Epithelial cell of proximal tubule (primary cell): ENCODE measurements at places on chromosomes 16 and 17.

GRCh38 chr17:38325221-38325851 lies 18.4 kb downstream of the GPR179 start:
- no peak for DNase-seq

DNA sequence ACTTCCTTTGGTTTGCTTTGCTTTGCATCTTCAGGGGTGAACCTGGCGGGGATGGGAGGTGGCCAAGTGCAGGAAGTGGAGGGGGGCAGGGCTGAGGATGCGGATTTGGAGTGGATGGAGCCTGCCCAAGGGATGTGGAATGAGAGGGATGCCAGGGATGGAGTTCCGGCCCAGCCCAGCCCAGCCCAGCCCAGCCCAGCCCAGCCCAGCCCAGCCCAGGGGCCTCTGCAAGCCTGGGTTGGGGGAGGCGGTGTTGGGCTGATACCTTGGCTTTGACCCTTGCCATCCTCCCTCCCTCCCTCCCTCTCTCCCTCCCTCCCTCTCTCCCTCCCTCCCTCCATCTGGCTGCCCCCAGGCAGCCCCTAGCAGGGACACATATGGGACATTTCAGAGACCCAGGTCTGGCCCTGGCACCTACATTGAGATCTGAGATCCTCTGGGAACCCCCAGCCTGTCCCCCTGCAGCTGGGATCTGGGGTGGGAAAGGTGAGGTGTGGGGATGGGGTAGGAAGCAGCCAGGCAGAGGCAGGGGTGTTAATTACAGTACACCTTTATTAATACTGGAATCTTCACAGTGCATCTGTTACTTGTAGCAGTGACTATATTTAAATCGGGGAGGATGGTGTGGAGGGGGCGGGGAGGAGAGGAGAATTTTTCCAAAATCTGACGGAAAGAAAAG lies 14.5 kb downstream of the IL34 start:
- no peak for DNase-seq

- no peak for DNase-seq
These were observed 3.6 kb downstream of the ACADVL start for GRCh38 chr17:7223375-7223774.

- no peak for DNase-seq
These were observed 4.6 kb upstream of the MVD start for GRCh38 chr16:88667461-88667860.

GRCh38 chr17:40251576-40251975 lies 32.5 kb downstream of the WIPF2 start:
- peak; percentile 64 for DNase-seq

- DNase-seq: peak; percentile 4
These were observed 59.7 kb downstream of the PLCG2 start for GRCh38 chr16:81838794-81839193.

GRCh38 chr16:64131423-64131822 lies 990.4 kb downstream of the CDH11 start:
- DNase-seq: no peak

- no peak for DNase-seq
These were observed 153.6 kb upstream of the TNRC6C start for GRCh38 chr17:77804796-77805426.

DNA sequence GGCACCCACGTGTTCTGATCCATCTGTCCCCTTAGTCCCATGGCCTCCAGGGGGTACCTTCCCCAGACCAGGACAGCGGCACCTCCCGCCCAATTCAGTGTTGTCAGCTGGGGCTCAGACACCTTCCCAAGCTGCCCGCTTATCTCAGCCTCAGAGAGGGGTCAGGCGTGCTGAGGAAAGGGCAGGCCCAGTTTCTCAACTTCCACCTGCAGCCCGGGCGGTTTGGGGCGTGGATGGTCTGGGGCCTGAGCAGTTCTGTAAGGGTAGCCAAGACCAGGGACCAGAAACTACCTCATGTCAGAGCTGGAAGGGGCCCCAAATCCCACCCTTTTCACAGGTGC lies 5.1 kb downstream of the PLCD3 start:
- DNase-seq: no peak

DNA sequence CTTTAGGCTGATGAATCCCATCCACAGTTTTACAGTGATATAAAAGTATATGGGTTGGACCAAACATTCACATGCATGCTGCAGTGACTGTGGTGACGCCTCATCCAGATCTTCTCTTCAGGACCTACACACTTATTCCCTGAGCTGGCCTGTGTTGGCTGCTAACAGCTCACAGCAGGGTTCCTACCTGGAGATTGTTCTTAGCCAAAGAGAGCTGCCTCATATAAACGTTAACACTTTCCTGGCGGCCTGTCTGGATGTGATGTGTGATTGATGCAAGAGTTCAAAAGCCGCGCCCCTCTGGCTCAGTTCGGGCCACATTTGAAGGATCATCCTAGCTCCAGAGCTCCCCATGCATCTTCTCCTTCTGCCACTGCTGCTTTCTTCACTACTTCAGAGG lies 93.0 kb upstream of the NETO2 start:
- no peak for DNase-seq

GRCh38 chr16:87012954-87013938 lies 303.9 kb downstream of the C16orf95 start:
- DNase-seq: no peak

DNA sequence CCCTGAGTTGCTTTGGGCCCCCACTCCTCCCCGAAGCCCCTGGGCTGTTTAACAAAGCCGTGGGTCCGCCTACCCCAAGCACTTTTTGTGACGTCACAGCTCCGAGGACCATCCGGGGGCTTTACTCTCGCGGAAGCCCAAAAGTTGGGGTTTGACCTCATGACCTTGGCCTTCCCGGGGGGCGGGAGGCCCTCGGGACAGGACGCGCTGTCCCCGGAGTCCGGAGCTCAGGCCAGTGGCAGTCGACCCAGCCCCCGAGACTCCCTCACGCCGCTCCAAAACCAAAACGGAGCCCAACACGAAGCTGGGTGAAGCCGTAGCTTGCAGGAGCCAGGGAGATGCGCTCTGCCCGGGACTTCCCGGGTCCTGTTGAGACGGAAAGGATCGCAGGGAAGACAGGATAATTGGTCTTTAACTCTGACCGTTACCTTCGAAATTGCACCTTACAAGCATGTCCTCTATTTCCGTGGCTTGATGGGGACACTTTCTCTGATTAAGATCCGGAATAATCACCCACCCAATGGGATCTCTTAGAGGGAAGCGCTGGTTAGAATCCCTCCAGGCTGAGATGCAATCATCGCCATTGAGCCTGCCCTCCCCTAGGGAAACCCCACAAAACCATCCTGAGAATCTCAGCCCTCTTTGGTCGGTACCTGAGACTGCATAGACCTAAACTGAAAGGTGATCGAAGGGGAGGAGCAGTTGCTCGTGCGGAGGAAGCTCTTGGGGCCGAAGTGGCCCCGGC lies 4.9 kb upstream of the SOX9 start:
- no peak for DNase-seq

GRCh38 chr17:63282455-63282854 lies 163.7 kb downstream of the CYB561 start:
- no peak for DNase-seq

GRCh38 chr17:2289878-2290478 lies 13.6 kb downstream of the SMG6 start:
- DNase-seq: no peak

GRCh38 chr17:49882434-49882833 lies 34.6 kb upstream of the TAC4 start:
- no peak for DNase-seq

- DNase-seq: no peak
These were observed 469 bp downstream of the GPRC5C start for GRCh38 chr17:74432424-74432690.

GRCh38 chr17:55314784-55315491 lies 50.2 kb downstream of the HLF start:
- DNase-seq: no peak

GRCh38 chr16:30996324-30996984 lies 11.4 kb downstream of the HSD3B7 start:
- no peak for DNase-seq

DNA sequence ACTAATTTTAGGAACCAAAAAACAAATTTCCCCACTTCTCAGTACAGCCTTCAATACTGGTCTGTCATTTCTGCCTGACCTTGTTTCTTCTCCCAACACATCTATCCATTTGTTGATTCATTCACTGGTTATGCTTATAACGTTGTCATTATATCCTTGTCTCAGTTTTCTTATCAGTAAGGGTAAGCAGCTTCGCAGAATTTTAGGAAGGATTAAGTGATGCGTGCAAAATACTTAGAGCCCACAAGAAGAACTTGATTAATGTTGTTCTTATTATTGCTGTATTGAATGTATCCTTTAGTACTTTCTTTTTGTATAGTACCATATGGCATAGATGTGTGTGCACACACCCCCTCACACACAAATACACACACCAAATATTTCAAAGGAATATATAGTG lies 403.5 kb upstream of the HSBP1 start:
- no peak for DNase-seq

- DNase-seq: no peak
These were observed 8.4 kb downstream of the CTU2 start for GRCh38 chr16:88714420-88715302.

GRCh38 chr16:30499284-30499683 lies 26.7 kb downstream of the ITGAL start:
- DNase-seq: no peak

DNA sequence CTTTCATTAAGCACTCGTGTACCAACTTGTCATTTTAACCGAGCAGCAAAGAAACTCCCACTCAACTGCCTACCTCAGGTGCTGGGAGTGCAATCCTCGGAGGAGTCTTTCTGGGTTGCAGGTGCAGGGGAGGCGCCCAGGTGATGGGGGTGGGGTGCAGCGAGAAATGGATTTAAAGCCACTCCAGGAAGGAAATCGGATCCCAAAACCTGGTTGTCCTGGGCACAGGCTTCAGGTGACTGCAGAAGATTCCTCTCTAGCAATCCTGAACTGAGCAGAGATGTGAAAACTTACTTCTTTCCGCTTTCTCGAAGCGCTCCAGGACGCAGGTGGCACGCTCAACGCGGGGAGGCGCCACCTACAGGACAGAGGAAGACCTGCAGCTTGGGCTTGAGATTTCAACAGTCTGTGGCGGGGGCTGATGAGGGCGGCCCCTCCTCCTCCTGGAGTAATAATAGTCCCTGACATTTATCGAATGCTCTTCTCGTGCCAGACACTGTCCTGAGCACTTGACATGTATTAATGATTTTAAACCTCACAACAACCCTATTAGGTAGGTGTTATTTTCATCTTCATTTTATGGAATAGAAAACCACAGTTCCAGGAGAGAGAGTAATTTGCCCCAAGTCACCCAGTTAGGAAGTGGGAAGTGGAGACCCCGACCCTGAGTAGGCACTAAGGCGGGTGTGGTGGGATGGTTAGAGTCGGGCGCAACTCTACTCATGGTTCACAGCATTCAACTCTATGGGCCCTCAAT lies 27.2 kb upstream of the SKAP1 start:
- no peak for DNase-seq

DNA sequence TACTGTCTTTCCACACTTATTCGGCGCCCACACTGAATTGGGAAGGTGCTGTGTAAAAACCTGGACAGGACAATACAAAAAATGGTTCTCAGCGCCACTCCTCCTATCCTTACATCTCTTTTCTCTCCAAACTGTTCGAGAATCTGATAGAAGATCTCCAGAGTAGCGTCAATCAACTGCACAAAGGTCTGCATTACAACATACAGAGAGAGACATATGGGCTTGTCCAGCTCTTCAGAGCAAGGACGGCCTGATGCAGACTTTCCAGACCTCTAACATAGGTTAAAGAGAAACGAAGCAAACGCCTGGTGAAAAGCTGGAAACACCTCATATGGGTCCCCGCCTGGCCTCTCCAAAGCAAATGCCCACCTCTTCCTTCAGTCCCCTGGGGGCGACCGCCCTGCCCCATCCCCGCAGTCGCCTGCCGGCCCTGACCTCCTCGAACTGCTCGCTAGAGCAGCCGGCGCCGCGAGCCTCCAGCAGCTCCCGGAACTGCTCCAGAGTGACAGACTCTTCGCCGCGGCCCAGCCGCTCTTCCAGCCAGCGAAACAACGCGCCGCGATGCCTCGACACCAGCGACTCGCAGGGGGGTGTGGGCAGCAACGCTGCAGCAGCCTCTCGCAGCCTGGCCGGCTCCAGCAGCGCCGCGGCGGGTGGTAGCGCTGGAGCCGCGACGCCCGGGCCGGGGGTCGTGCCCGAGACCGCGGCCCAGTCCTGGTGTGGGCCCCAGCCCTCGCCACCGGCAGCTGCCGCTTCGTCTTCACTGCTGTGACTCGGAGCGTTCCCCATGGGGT lies 526 bp downstream of the ZZEF1 start:
- DNase-seq: no peak

DNA sequence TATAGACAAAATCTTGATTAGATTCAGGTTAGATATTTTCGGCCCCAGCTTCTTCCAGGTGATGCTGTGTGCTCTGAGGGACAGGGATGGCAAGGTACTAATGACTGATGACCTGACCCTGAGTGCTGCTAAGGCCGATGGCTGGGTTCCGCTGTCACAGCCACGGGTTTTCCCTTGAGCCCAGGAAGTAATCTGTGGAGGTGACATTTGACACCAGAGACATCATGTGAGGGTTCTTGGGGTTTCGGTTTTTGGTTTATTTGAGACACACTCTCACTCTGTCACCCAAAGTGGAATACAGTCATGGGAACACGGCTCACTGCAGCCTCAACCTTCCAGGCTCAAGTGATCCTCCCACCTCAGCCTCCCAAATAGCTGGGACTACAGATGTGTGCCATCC lies 9.8 kb downstream of the OTOP3 start:
- no peak for DNase-seq

- no peak for DNase-seq
These were observed 492.2 kb upstream of the PSMD7 start for GRCh38 chr16:73804456-73804855.

- DNase-seq: no peak
These were observed 359.6 kb downstream of the SNX29 start for GRCh38 chr16:12336141-12336540.

- DNase-seq: no peak
These were observed 75.5 kb upstream of the CLEC3A start for GRCh38 chr16:77946823-77947222.

GRCh38 chr16:25256695-25257469 lies 763 bp downstream of the ZKSCAN2 start:
- no peak for DNase-seq

DNA sequence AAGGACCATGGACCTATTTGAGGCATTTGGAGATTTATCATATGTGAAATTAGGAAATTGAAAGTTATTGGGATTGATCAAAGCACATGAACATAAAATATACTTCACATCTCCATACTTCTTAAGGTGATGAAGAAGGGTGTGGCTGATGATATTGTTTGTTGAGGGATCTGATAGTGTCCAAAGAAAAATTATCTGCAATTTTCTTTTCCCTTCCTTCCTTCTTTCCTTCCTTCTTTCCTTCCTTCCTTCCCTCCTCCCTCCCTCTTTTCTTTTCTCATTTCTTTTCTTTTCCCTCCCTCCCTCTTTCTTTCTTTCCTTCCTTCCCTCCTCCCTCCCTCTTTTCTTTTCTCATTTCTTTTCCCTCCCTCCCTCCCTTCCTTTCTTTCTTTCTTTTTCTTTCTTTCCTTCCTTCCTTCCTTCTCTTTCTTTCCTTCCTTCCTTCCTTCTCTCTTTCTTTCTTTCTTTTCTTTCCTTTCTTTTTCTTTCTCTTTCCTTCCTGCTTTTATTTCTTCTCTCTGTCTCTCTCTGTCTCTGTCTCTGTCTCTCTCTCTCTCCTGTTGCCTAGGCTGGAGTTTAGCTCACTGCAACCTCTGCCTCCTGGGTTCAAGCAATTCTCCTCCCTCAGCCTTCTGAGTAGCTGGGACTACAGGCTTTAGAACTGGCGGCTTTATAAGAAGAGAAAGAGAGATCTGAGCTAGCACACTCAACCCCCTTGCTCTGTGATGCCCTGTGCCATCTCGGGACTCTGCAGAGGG lies 20.9 kb upstream of the ITPRIPL2 start:
- DNase-seq: no peak

GRCh38 chr16:2143878-2144485 lies 4.4 kb upstream of the RAB26 start:
- no peak for DNase-seq
